Esophagus muscularis mucosa (tissue), 4 donors: ENCODE measurements at places on chromosomes 7 and 10. TPM values are rescaled to one million over a fixed set of nuclear protein-coding genes. Genes with fewer than 3 reads are reported as not detected.

DNA sequence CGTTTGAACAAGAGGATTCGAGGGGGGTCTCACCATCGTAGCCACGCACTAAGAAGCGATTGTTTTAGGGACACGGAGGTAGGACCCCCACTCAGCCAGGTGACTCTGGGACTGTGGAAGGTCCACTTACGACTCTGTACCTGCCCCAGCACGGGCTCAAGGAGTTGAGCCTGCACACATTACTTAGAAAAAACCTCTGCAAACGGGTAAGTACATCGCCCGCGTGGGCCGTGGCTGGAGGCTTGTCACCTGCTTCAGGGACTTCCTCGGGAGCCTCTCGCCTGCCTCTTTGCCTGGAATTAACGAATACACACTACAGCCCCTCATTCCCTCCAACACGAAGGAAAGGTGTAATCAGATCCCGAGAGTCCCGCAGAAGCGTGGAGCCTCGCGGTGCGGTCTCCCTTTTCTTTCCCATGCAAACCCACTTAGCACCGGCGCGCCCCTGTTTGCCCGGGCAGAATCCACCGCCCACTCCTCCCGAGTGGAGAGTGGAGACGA, 826 bp downstream of the PODXL start:
- no peak for DNase-seq
- peaks cover 33% of the 10 kb centered on the region for H3K4me1 ChIP-seq
- peak overlapping the region; percentile 73 for H3K4me3 ChIP-seq
- no peaks in the 10 kb centered on the region for H3K36me3 ChIP-seq
- no peaks in the 10 kb centered on the region for H3K27me3 ChIP-seq
- H3K27ac ChIP-seq, result peak overlapping the region; percentile 69

DNA sequence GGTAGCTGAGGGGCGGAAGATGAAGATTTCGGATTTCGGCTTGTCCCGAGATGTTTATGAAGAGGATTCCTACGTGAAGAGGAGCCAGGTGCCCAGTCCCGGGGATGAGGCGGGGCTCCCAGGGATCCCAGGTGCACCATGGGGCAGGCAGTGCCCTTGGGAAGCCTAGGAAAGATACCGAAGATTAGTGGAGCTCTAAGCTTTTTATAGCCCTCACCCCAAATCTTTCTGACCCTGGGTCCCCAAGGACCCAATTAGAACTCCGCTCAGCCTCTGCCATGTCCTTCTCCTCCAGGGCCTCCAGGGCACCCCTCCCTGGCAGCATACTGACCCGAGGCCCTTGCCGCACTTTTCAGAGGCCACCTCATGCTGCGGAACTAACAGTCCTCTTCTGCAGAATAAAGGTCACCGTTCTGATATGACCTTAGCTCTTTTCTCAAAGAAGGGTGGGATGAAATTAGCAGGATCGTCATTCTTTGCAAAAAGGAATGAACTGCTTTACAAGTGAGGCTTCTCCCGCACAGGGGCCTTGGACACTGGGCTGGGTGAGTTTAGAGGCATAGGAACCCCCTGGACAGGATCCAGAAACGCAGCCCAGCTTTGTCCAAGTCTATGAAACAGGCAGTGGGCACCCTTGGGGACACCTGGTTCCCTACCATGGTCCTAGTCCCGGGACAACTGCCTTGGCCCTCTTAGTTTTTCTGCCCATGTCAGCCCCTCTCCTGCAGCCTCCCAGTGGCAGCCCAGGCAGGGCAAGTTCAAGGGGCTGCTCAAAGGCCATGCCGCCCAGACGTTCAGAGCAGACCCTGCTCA, 17.9 kb upstream of the CSGALNACT2 start:
- H3K4me1 ChIP-seq, result no peaks in the 10 kb centered on the region
- no peak overlapping the region for H3K4me3 ChIP-seq

DNA sequence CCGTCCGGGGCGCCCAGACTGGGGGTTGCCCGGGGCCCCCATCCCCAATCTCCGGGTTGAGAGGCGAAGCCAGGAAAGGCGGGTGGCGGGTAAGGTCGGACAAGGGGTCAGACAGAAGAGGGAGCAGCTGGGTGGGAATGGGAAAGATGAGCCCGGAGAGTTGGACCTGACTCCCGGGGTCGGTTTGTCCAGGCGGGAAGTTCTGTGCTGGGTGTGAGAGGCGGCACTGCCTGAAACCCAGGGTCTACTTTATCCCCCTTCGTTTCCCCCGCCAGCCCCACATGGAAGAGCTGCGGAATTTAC, 675 bp downstream of the SLC4A2 start:
- peak overlapping the region; percentile 92 for H3K27ac ChIP-seq
- no peak for DNase-seq
- no peaks in the 10 kb centered on the region for H3K27me3 ChIP-seq
- peaks cover 8% of the 10 kb centered on the region for H3K36me3 ChIP-seq

DNA sequence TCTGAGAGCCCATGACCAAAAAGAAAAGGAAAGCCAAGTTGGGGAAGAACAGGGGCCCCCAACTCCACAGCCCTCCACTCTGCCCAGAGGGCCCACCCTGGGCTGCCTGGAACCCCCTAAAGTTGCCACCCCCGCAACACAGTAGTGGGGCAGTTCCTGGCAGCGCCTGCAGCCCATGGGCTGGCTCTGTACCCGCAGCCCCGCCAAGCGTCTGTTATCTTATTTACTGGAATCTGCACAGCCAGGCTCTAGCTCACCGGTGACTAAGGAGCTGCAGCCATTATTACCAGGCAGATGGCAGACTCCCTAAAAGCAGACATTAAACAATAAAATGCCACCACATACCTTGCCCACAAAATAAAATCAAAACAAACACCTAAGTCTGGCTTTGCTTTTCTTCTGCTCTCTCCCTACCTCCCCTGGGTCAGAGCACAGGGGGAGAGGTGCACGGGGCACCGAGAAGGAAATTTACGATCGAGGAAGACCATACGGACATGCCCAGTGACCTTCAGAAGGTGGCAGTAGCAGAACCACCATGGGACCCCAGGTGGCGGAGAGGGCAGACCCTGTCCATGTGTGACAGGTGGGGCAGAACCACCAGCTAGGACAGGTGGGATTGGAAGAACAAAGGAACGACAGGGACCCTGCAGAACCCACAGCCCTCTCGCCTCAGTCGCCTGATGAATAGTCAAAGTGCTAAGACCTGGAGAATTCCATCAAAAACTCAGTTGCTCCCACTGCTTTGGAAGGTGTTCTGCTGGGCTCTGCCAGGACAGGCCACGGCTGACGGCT, 66.3 kb downstream of the PRKAG2 start:
- no peaks in the 10 kb centered on the region for H3K27me3 ChIP-seq
- H3K27ac ChIP-seq, result no peak overlapping the region
- DNase-seq, result no peak

GRCh38 chr7:71739520-71740173, 607.7 kb downstream of the GALNT17 start:
- no peaks in the 10 kb centered on the region for H3K4me1 ChIP-seq
- no peaks in the 10 kb centered on the region for H3K27me3 ChIP-seq
- H3K27ac ChIP-seq, result no peak overlapping the region
- H3K4me3 ChIP-seq, result no peak overlapping the region

- H3K4me3 ChIP-seq, result no peak overlapping the region
- H3K27me3 ChIP-seq, result no peaks in the 10 kb centered on the region
- DNase-seq, result no peak
- no peaks in the 10 kb centered on the region for H3K36me3 ChIP-seq
Observed at GRCh38 chr7:29035044-29035740, 77.1 kb upstream of the TRIL start.

GRCh38 chr7:129544700-129545099, 42.4 kb downstream of the SMKR1 start:
- H3K4me3 ChIP-seq, result no peak overlapping the region
- no peaks in the 10 kb centered on the region for H3K27me3 ChIP-seq
- H3K36me3 ChIP-seq, result no peaks in the 10 kb centered on the region
- no peak overlapping the region for H3K27ac ChIP-seq

GRCh38 chr10:110279407-110279986, 25.2 kb downstream of the SMNDC1 start:
- H3K36me3 ChIP-seq, result peaks cover under 1% of the 10 kb centered on the region
- H3K4me3 ChIP-seq, result no peak overlapping the region

DNA sequence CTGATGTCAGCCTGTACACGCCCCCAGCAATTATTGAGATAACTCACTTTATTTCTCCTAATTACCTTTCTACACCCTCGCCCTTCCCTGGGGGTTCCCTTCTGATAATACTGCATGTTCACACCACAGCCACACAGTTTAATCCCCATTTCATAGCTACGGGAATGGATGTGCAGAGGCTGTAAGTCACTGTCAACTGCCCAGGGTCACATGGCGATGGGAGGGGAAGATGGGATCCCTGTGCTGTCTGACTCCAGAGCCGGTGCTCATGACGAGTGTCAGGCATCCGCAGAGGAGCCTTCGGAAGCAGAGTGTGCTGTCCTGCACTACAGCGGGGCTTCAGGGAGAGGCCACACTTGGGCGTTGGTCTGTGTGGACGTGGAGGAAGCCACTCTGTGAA, 688.7 kb downstream of the SDK1 start:
- no peak for DNase-seq
- no peaks in the 10 kb centered on the region for H3K27me3 ChIP-seq
- no peak overlapping the region for H3K4me3 ChIP-seq
- peaks cover 4% of the 10 kb centered on the region for H3K36me3 ChIP-seq

DNA sequence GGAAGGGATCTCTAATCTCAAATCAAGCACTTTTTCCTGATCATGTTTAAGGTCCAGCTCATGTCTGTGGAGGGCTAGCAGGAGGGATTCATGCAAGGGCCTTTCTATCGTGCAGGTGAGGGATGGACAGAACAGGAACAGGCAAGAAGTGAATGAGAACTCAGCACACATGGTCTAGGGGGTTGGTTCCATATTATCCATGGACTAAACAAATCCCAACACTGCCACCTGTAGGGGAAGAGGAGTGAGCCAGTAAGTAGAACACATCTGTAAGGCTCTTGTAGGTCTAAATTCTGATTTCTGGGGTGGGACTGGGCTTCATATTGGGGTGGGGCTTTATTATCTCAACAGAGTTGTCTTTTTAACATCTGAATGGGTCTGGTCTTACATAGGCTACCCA, 138.0 kb upstream of the TARP start:
- no peak overlapping the region for H3K27ac ChIP-seq
- no peaks in the 10 kb centered on the region for H3K36me3 ChIP-seq

CYP26C1 gene
- total RNA-seq, result under 0.01 TPM
